ENCODE measurements at places on chromosomes 2 and 18.

DNA sequence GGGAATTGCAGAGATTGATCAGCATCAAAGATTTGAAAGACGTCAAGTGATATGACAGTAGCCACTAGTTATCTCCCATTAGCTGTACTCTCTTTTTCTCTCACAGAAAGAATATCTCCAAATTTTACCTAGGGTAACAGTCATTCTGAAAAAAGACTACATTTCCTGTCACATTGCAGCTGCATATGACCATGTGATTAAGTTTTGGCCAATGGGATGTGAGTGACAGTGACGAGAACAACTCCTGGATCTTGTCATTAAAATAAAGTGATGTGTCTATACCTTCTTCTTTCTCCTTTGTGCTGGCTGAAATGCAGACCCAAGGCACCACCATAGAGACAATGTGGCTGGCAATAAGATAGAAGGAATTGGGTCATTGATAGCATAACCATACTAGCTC, 10.5 kb upstream of the NEUROD1 start:
- DNase-seq = no peak

DNA sequence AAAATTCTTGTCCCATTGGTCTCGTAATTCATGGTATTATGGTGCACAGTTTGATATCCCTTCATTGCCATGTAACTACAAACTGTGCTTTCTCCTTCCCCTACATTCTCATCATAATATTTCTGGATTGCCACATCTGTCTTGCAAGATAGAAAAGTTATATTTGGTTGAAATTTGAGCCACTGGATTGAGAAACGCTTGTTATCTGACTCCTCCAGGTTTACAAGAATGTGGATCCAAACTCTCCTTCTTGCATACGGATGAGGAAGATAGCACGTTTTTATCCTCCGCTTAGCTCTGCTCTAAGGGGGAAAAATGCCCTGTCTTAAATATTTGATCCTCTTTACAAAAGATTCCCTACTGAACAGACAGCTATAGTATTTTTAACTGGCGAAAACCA, 438.2 kb downstream of the TSN start:
- DNase-seq = no peak

- no peak for DNase-seq
Measured at GRCh38 chr2:106161341-106161740, 32.8 kb downstream of the UXS1 start.

DNA sequence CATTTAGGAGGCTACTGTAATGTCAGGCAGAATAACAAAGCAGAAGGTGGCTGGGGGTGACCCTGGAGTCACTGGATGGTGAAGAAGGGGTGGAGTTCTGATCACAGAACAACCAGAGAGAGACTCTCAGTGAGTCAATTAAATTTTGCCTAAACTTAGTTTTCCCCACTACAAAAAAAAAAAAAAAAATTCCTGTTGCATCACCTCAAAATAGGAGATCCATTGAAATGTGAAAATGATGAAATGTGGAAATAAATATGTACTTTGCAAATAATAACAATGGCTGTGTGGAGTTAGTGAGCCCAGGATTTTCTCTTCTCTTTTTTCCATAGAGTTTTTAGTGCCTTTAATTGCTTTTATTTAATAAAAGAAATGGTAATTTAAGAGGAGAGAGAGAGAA, 165.5 kb downstream of the GFPT1 start:
- DNase-seq = no peak

- no peak for DNase-seq
Measured at GRCh38 chr2:121101093-121101715, 183.8 kb downstream of the TFCP2L1 start.

GRCh38 chr2:208783184-208783583, 376.6 kb downstream of the PTH2R start:
- no peak for DNase-seq

Data from glutamatergic neuron (in vitro differentiated cells).